ENCODE measurements at places on chromosomes 5 and 9.

GRCh38 chr9:106906129-106906528 is 43.2 kb downstream of the ZNF462 start:
- H3K27ac ChIP-seq: peak overlapping the region; percentile 55
- no peaks in the 10 kb centered on the region for H3K27me3 ChIP-seq
- peaks cover 58% of the 10 kb centered on the region for H3K36me3 ChIP-seq
- no peak for DNase-seq
- no peaks in the 10 kb centered on the region for H3K4me1 ChIP-seq

DNA sequence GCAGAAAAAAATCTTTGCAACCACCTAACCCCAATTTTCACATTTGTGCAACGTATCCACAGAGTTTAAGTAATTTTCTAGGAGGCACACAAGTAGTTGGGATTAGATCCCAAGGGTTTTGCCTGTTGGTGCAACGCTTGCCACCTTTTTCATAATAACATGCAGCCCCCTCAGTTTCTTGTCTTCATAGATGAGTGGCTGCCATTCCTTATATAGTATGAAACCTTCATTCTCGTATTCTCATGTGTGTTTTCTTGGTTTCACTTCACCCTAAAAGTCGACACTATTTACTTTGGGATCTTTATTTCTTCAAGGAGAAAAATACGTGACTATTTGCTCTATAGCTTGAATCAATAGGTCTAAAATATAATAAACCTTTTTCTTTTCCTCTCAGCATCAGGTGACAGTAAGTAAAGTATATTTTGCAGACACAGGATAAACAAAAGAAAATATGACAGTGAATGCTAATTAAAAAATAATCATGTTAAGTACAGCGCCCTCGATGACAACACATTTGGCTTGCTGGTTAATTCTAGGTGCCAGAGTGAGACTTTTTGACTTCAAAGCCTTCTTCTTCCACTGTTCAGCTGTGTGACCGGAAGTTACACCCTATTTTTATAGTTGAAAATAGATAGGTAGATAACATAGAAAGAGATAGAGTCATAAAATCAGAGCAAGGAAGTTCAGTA is 342.8 kb upstream of the CCNG1 start:
- no peak overlapping the region for H3K27ac ChIP-seq
- H3K4me1 ChIP-seq: no peaks in the 10 kb centered on the region
- DNase-seq: no peak

- no peak overlapping the region for H3K4me3 ChIP-seq
- H3K4me1 ChIP-seq: peaks cover 30% of the 10 kb centered on the region
- no peak overlapping the region for H3K27ac ChIP-seq
Measured at GRCh38 chr5:36619012-36619635, 12.7 kb downstream of the SLC1A3 start.

DNA sequence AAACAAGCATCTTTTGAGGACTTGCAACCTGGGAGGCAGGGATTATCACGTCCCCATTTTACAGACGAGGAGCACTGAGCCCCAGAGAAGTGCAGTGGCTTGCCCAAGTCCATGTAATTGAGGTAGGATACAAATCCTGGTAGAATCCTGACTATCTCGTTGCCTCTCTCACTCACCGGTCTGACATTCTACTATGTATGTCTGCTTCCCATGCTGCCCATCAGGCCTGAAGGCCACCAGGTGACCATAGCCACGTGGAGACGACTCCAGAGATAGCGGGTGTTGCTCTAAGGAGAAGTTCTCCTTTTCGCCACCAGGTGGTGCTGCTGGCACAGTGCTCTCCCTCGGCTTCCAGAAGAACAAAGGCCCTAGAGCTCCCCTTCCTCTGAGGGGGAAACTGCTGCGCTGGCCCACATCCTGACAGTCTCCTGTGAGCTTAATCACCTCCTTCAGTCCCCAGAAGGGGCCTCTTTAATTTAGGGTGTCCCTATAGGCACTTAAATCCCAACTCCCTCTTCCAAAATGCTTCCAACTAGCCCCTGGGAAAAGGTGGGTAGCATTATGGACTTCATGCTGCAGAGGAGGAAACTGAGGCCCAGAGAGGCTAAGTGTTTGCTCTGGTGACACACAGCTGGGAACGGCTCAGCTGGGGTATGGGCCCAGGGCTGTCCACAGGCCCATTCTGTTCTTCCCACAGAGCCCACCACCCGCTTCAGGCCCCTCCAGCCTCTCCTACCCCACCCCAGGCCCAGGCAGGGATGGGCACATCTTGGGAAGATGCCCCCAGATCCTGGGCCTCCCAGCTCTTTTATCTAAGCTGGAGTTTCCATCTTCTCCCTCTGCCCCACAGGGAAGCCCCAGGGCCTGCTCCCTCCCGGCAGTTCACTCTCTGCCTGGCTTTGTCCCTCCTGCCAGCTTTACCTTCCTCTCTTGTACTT is 6.4 kb downstream of the SLC34A1 start:
- H3K36me3 ChIP-seq: no peaks in the 10 kb centered on the region
- H3K27me3 ChIP-seq: peaks cover 4% of the 10 kb centered on the region
- H3K4me1 ChIP-seq: peaks cover 21% of the 10 kb centered on the region
- DNase-seq: peak; percentile 89
- H3K27ac ChIP-seq: peak overlapping the region; percentile 93

- H3K27ac ChIP-seq: peak overlapping the region; percentile 97
- H3K4me3 ChIP-seq: peak overlapping the region; percentile 99
Measured at GRCh38 chr5:90529939-90530677, 724 bp upstream of the LYSMD3 start.
